ENCODE measurements at places on chromosomes 6 and 20.

DNA sequence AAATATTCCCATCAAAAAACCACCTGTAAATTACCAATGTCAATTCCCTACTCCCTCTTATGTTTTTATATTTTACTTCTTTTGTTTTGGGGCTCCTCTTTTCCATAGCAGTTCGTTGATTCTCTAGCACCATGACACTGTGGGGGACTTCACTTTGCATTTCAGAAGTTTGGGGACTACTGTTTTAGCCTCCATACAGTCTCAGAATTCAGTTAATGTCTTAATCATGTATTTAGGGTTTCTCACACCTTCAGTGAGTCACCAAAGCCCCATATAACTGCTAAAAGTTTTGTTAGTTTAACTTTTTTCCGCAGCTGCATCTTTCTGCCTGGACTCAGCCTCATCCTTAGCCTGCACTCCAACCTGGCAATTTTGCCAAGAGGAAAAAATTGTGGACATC lies 20.7 kb upstream of the AIG1 start:
- DNase-seq, result no peak

GRCh38 chr6:105886814-105887544 lies 199.2 kb upstream of the PRDM1 start:
- DNase-seq, result no peak

- DNase-seq, result no peak
Measured at GRCh38 chr6:167770291-167770955, 56.3 kb upstream of the AFDN start.

- no peak for DNase-seq
Measured at GRCh38 chr6:52375780-52376556, 14.0 kb downstream of the PAQR8 start.

DNA sequence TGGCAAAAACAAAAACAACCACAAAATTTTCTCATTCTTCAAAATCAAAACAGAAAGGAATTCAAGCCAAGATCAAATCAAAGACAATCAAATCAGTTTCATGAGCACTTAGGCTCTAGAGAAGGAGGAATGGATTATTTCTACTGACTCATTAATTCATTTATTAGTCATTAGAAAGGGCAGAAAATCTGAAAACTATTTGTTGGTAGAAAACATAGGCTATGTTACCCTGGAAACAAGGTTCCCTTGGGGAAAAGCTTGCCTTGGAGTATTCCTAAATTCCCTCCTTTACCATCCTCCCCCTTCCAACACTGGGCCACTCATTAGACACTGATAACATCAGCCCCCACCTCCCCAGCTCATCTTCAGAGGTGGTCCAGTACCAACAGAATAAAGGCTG lies 17.5 kb downstream of the KIF16B start:
- DNase-seq, result no peak

DNA sequence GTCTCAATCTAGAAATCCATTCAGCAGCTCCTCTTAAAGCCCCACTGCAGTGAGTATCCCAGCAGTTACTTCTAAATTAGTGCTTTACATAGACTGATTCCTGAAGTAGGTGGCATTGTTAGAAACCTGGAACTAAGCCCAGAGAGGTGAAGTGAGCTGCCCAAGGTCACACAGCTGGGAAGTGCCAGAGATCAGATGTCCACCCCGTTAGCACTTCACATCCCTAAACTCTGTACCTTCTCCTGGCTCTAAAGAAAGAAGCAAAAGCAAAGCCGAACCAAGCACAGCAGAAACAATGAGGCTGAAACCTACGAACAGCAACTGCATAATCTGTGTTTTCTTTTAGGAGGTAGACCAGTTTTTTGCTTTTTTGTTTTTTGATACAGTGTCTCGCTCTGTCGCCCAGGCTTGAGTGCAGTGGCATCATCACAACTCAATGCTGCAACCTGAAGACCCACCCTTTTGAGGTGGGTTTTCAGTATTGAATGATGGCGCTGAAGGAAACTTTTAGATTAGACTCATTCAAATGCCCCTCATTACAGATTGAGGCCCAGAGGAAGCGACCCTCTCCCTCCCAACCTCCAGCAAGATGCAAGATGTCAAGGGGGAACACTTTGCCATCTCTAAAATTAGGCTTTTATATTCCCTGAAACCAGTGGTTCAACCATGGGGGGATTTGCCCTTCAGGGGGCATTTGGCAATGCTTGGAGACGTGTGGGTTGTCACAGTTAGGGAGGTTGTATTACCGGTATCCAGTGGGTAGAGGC lies 3.2 kb upstream of the ZMYND8 start:
- DNase-seq, result no peak

DNA sequence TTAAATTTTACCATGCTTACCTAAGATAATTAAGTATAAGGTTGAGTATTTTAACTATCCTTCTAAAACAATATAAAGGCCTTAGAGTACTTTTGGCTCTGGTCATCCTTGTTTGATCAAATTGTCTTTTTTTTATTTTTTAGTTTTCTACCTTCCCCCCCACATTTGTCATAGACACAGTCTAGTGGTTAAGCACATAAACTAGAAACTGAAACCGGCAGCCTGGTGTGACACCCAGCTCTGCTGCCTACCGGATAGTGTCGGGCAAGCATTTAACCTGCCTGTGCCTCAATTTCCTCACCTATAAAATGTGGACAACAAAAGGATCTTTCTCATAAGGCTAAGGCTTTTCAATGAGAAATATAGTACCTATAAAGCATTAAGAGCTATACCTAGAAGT lies 21.6 kb upstream of the TULP4 start:
- no peak for DNase-seq

DNA sequence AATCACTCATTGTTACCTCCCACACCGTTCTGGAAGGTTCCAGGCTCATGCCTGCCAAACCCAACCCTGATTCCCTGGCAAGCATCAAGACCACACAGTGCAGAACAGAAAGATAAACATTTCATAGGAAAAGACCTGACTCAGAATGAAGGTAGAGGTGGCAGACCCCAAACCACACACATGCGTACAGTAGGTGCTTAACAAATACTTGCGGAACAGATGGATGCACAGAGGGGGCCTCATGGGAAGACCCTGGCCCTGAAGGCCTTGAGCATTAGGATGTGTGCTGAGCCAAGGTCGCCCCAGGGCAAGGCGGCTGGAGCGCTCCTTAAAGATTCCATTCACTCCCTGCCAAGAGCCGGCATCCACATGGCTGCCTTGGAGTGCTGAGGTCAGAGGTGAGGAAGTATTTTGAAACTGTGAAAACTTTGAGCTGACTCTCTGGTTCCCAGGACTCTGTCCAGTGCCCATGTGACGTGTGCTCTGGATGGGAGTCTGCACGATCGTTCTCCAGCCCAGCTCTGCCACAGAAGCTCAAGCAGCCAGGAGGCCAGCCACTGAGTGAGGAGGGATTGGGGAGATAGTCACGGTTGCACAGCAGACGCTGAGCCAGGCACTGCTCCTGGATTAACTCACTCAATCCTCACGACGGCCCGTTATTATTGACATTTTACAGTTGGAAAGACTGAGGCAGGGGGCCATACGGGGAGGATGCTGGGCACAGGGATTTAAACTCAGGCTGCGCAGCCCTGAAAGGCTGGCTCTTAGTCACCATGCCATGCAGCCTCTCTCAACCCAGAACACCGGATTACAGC lies 65.5 kb upstream of the AFDN start:
- no peak for DNase-seq

GRCh38 chr6:14317387-14317970 lies 199.9 kb downstream of the CD83 start:
- DNase-seq, result no peak

DNA sequence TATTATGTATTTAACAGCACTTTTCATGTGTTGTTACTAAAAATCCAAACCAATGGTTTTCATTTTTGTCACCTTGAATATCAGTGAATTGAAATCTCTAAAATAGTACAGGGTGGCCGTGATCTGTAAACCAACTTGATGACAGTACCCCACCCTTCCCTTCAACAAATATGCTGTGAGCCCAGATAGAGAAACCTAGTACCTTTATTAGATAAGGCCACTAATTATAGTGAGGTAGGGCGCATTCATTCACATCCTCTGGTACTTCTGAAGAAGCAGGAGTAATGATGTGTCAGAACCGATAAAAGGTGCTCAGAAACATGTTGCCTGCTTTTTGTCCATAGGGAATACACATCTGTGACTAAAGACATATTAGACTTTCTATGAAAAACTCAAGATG lies 409.5 kb downstream of the GJA1 start:
- DNase-seq, result no peak

GRCh38 chr6:40492187-40492586 lies 95.0 kb downstream of the LRFN2 start:
- no peak for DNase-seq

- no peak for DNase-seq
Measured at GRCh38 chr6:8414844-8415243, 20.5 kb downstream of the SLC35B3 start.

- no peak for DNase-seq
Measured at GRCh38 chr20:7003598-7003997, 236.1 kb downstream of the BMP2 start.
